T-helper 2 cell (primary cell): ENCODE measurements at places on chromosomes 4 and X.

DNA sequence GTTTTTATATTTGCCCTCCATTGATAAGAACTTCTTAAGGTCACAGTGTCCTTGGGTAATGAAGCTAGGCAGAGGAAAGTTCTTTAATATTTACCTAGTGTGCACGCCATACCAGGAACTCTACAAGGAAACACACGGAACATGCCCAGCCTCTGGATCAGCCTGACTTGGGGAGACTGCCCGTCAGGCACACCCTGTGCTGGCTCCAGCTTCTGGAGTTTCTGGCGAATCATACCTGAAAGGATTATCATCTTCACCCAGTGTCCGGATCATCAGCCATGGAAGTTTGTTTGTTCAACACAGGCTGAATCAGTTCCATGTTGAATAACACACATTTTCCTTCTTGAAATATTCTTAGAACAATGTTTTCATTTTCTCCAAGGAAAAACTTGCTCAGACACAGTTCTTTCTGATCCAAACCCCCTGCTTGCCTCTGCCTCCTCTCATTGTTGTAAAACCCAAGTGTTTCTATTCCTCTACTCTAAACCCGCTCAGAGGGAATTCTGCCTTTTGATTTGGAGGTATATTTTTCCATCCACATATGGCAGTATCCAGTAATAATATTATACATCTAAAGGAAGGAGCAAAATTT is 176.7 kb downstream of the SHROOM3 start:
- DNase-seq, result no peak

GRCh38 chr4:71045256-71045655 is 51.8 kb downstream of the DCK start:
- DNase-seq, result no peak

GRCh38 chrX:9662148-9662547 is 103.5 kb downstream of the GPR143 start:
- DNase-seq, result no peak

DNA sequence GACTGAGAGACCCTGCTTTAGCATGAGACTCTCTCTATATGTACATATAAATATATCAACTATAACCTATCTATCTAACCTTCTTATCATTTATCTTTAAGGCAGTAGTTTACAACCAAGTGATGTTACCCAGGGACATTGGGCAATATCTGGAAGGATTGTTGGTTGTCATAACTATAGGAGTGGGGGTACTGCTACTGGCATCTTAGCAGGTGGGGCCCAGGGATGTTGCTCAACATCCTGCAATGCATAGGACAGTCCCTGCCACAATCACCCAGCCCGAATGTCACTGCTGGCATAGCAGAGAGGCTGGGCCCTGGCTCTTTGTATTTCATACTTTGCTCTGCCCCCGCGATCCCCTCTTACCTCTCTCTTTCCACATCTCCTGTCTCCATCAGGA is 397.7 kb downstream of the IL15 start:
- DNase-seq, result no peak

DNA sequence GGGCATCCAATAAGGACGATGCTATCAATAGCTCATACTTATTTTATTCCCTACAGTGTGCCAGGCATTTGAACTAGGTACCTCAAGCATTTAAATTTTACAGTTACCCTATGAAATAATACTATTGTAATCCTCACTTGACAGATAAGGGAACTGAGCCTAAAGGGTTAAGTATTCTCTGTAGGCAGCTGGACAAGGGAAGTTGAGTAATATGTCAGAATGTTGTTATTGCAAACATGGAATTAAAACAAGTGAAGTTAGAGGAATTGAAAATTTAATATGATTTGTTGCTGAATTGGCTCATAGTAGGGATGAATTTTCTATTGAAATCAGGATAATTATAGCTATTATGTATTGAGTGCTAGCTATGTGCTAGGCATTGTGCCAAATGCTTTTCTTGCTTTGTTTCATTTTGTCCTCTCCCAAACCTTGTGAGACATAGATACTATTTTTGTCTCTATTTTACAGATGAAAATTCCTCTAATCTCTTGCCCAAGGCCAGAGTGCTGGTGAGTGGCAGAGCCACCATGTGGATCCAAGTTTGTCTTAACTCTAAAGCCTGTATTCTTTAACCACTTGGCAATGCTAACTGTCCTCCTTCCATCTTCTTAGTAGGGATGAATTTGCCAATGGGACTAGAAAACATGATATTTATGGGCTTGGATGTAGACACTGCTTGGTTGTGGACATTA is 58.1 kb downstream of the TMEM164 start:
- no peak for DNase-seq

DNA sequence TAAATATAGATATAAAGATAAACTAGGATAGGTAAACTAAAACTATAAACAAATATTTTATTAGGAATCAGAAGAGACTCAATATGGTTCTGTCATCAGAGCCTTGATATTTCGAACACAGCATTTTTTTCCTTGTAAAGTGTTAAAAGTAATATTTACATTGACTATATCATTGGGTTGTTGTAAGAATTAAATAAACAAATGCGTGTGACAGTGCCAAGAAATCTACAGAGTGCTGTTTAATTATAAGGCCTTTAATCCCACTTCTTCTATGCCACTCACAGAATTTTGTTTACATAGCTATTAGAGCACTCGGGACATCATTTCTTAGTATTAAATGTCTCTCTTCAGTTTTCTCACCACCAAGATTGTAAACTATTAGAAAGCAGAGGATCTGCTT is 807.4 kb downstream of the FSTL5 start:
- no peak for DNase-seq

GRCh38 chr4:47002580-47002979 is 9.2 kb upstream of the GABRA4 start:
- no peak for DNase-seq

GRCh38 chr4:6986072-6986780 is 56.9 kb upstream of the TADA2B start:
- DNase-seq, result no peak

GRCh38 chrX:54208531-54208930 is 25.5 kb upstream of the FAM120C start:
- DNase-seq, result no peak

DNA sequence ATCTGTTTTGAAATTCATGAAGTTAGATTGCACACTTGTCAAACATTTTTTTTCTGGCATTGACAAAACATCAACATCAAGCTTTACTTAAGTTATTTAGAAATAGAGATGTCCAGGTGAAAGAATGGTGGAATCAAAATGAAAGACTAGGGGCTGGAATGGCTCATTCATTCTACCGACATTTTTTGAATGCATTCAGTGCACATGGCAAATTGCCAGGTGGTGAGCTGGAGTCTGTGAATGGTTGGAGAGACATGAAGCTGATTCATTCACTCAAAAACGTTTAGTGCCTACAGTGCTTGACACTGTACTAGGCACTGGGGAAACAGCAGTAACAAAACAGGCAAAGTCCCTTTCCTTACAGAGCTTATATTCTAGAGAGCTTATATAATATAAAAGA is 292.4 kb downstream of the PPP1R2C start:
- DNase-seq, result no peak

GRCh38 chr4:169286562-169287301 is 16.0 kb upstream of the SH3RF1 start:
- no peak for DNase-seq

DNA sequence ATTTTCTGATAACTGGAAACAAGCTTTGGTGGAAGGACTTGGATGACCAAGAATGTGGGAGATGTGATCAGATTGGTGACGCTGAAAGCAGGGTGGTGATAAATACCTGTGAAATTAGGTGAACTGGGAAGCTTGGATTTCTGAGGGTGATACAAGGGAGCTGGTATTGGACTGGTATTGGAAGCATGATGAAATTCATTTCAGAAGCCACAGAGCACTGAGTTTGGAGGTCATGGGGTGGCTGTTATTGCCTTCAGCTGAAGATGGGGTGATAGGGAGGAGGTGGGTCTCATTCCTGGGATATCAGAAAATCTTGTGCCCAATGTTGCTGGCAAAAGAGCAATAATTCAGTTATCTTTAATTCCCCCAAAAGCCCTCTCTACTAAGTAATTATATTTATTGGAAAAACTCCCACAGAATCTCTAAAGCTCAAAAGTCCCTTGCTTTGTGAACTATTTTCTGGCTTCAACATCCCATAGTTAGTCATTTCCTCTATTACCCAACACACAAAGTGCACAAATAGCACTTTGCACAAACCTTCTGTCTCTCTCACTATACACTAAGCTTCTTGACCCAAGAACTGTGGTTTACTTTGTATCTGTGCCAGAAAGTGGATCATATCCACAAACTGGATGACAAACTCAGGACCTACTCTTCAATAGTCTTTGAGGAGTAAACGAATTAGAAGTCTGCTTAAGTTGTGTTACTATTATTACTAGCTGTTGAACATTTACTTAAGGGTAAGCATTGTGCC is 23.1 kb upstream of the CAMK2D start:
- no peak for DNase-seq

- DNase-seq, result no peak
Observed at GRCh38 chr4:187478292-187479140, 517.1 kb upstream of the ZFP42 start.

DNA sequence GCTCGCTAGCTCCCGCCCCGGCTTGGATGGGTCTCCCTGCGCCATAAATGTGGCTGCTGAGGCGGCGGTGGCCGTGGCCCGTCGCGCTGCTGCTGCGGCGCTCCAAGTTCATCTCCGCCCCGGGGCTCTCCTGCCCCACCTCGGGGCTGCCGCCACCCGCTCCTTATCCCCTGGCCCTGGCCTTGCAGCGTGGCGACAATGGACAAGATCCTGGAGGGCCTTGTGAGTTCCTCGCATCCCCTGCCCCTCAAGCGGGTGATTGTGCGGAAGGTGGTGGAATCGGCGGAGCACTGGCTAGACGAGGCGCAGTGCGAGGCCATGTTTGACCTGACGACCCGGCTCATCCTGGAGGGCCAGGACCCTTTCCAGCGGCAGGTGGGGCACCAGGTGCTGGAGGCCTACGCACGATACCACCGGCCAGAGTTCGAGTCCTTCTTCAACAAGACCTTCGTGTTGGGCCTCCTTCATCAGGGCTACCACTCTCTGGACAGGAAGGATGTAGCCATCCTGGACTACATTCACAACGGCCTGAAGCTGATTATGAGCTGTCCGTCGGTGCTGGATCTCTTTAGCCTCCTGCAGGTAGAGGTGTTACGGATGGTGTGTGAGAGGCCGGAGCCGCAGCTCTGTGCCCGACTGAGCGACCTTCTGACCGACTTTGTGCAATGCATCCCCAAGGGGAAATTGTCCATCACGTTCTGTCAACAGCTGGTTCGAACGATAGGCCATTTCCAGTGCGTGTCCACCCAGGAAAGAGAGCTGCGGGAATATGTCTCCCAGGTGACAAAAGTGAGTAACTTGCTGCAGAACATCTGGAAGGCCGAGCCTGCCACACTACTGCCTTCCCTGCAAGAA is 763 bp downstream of the USP38 start:
- DNase-seq, result no peak

DNA sequence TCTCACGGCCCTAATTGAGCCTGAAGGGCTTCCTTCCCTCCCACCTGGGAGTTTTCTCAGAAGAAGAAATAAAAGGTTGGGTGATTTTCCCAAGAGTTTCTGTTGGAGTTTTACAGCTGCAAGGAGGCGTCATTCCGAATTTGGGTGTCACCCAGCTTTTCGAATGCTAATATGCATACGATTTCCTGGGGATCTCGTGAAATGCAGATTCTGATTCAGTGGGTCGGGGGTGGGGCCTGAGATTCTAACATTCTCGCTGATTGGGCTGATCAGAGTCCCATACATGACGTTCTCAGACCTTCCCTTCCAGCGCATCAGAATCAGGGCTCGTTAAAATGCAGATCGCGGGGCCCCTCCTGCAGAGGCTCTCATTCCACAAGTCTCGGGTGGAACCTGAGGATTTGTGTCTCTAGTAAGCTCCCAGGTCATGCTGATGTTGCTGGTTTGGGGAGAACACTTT is 125.8 kb upstream of the STX18 start:
- no peak for DNase-seq

DNA sequence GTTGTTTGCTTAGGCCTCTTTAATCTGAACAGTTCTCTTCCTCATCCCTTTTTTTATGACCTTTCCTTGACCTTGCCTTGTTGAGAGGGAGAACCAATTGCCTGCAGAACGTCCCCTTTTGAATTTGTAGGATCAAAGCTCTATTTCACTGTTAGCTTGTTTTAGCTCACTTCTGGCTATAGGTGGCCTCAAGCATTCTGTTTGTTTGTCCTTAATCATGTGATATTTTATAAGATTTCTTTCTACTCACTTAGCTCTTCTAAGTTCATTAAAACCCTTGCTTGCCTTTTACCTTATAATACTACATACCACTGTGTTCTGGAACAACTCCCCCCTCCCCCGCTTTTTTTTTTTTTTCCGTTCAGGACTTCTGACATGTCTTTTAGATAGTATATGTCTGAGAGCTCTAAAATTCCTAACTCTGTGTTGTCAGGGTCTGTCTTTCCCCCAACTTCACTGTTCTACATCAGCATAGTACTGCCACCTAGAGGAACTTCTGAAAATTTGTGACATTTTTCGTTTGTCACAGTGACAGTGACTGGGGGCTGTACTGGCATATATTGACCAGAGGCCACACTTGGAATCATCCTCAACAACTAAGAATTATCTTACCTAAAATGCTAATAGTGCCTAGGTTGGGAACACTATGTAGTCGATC is 128.5 kb downstream of the LARP7 start:
- no peak for DNase-seq

DNA sequence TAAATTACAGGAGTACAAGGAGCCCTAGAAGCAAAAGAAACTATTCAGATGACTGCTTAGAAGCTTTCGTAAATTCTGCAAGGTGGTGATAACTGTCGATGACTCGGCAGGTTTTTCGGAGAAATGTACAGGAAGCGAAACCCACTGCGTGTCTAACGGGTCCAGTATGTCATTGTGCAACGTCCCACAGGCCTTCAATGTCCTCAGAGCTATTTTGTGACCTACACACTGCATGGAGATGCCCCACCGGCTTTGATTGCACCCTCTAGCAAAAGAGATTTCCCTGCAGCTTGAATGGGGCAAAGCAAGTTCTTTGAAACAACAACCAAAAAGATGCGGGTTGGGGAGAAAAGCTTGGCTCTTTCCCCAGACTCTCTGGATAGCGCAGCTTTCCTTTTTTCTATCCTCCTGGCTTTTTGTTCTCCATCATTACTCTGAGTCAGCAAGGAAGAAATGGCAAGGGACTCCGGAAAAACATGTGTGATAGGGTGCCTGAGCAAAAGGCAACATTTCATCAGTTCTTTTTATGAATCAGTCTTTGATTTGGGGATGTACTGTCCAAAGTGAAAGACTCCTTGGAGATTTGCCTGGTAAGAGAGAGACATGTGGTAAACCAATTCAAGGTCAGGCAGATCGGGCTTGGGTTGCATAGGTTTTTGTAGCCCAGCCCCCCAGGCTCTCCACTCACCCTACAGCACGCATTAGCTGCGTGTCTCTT is 112.0 kb upstream of the TBL1X start:
- DNase-seq, result no peak

DNA sequence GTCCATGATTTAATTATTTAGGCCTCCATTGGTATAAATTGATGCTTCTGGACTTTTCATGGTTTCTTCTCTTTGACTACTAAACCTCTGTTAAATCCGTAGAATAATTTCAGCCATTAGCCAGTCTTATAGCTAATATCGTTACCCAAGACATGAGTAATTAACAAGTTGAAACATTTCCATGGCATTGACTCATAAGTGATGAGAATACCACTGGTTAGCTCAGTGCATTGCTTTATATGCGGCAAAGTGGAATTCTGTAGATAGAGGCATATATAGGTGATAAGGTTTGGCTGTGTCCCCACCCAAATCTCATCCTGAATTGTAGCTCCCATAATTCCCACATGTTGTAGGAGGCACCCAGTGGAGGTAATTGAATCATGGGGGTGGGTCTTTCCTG is 80.6 kb downstream of the VCX2 start:
- DNase-seq, result no peak

GRCh38 chr4:56158483-56158882 is 209.7 kb downstream of the CEP135 start:
- no peak for DNase-seq

GRCh38 chr4:157265281-157265680 is 44.8 kb downstream of the GRIA2 start:
- DNase-seq, result no peak
